ENCODE measurements at places on chromosomes 16 and 17. TPM values are rescaled to one million over a fixed set of nuclear protein-coding genes. Genes with fewer than 3 reads are reported as not detected.

KRTAP3-2 gene
- total RNA-seq: not detected

KRTAP9-4 gene
- not detected for total RNA-seq

GRCh38 chr17:66777689-66778225 lies 57.2 kb upstream of the CACNG5 start:
- H3K36me3 ChIP-seq: no peaks in the 10 kb centered on the region
- H3K27ac ChIP-seq: no peak overlapping the region
- H3K4me3 ChIP-seq: no peak overlapping the region
- H3K4me1 ChIP-seq: peaks cover 2% of the 10 kb centered on the region
- H3K27me3 ChIP-seq: no peaks in the 10 kb centered on the region

DNA sequence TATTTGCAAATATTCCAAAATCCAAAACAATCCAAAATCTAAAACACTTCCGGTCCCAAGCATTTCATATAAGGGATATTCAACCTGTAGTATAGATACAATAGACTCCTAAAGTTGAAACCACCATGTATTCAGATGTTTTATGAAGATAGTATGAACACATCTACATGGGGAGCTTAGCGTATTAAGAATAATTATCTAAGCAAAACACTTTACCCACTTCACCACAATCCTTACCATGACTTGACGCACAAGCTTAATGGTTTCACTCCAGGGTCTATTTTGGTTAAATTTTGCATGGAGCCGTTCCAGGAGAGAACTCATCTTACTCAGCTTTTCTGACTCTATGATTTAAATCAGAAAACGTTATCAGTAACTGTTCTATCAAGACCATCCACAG lies 3.5 kb downstream of the MED1 start:
- no peak for DNase-seq
- no peaks in the 10 kb centered on the region for H3K36me3 ChIP-seq
- no peak overlapping the region for H3K27ac ChIP-seq
- H3K4me3 ChIP-seq: no peak overlapping the region

PRAC1 gene
- total RNA-seq: not detected
